NCI-H510A (cell line): ENCODE measurements at places on chromosomes 3 and 15.

- DNase-seq = no peak
Observed at GRCh38 chr3:169534439-169534838, 129.1 kb downstream of the MECOM start.

- no peak for DNase-seq
Observed at GRCh38 chr3:151439652-151440125, 21.2 kb downstream of the IGSF10 start.

- DNase-seq = no peak
Observed at GRCh38 chr3:178267158-178267844, 268.9 kb upstream of the KCNMB2 start.

DNA sequence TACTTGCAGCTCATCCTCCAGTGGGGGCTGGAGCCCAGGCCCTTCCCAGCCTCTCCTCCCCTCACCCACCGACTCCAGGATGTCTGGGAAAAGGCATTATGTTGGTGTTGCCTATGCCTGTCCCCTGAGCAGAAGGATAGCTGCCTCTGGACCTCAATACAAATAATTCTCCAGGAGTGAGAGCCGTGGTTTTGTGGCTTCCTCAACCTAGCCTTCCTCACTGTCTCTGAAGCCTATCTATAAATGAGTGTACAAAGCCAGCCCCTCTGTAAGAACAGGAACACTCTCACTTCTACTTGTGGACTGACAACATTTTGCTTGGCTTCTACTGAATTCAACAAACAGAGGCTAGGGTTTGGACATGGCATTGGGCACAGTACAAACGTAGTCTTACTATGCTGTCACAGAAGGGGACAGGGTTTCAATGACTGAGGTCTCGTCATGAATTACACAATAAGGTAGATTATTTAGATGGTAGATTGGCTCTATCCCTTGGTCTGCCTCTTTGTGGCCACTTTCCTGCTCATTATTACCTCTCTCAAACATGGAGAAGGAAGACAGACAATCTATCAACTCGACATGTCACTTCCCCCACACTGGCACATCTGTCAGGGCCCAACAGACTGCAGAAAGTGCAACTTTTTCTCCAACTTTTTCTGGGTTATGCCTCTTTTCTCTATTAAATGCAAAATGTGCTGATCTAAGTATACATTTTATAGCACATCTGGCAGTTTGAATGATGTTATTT is 82.8 kb upstream of the MEX3B start:
- no peak for DNase-seq

DNA sequence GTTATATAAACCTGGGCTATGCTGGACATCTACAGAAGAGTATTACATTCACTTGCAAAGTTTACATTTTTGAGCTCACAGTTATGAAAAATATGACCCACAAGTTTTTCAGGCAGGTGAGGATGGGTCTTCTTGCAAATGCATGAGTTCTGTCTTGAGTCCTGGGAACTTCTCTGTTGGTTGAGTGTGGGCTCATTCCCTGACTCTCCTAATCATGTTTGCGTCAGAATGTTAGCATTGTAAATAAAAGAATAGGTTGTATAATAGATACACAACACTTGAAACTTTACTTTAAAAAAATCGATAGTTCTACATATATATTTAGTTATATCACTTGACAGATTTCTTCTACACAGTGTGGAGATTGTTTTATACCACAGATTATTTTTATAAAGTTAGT is 7.2 kb upstream of the EXOG start:
- DNase-seq = no peak

- DNase-seq = no peak
Observed at GRCh38 chr3:25153561-25153960, 274.5 kb upstream of the RARB start.

DNA sequence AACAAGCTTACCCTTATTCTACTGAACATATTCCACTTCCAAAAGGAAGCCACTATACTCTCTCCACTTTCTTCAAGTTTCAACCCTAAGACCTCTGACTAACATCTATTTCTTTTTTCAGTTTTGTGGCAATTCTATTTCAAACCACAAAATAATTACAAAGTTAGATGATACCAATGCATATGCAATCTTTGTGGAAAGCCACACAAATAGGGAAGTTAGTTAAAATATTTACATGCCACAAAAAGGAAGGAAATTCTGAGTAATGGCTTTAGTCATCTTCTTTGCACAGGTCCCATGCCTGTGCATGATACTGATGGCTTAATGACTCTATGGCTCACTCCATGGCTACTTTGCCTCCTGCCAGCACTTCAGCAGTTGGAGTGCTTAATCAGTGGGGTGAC is 57.0 kb upstream of the MCTP2 start:
- DNase-seq = no peak

DNA sequence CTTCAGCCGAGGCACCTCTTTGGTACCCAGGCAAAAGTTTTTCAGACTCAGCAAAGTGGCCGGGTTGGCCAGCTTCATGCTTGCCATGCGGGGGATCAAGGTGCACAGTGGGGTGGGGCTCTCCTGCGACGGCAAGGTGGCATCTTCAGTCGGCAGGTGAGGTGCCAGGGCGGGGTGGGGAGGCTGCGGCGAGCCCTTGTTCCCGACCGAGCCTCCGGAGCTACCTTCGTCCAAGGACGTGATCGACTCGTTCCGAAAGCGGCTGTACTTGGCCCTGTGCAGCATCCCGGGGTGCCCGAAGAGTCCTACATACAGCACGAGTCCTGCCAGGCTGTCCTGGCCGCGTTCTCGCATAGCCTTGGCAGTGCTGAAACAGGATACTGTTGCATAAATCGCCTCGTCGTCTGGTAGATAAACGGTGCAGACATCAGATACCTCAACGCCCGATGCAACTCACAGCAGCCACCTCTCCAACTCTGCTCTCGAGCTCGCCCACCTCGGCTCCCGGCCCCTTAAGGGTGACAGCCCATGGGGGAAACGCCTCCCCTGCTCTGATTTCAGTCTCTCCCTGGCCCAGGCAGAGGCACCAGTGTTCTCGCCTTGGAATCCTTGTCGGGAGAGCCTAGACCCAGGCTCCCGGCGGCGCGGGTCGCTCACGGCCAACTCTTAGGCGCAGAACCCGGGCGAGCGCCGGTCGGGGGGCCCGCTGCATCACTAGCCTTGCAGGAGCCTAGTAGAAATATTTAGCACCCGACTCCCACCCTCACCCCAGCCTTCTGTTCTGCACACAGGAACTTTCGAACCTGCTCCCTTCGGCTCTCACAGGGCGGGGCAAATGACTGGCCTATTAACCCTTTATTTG is 826 bp downstream of the SHC4 start:
- no peak for DNase-seq

GRCh38 chr3:160870327-160870726 is 114.3 kb downstream of the PPM1L start:
- peak; percentile 4 for DNase-seq

DNA sequence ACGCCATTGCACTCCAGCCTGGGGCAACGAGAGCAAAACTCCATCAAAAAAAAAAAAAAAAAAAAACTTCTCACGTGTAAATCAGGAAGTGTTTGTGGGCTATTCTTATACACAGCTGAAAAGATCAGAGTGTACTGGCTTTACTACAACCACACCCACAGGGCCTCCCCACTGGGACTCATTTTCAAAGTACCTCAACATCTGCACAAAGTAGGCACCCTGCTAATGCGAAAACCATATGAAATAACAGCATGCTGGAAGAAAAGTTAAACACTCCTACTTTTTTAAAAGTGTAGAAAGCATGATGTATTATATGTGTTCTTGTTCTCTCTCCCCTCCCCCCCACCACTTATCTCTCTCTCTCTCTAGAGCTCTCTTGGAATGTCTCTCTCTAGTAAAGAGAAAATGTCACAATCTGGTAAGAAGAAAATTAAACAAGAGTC is 11.1 kb downstream of the UACA start:
- DNase-seq = no peak

DNA sequence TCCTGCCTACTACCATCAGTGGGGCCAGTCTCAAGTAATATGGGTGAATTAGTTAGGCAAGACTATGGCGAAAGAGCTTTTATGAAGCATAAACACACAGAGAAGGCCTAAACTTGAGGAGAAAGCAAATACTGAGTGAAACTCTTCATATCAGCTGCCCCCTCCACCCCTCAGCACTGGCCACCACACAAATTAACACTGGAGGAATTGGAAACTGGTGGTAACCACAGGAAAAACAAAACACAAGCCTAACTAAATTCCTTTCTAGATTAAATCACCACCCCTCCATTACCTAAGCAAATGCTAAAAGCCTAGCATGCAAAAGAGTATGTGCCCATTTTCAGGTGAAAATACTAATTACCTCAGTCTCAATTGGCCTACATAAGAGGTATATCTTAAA is 774.7 kb upstream of the NECTIN3 start:
- no peak for DNase-seq

GRCh38 chr3:3068358-3068881 is 41.8 kb downstream of the IL5RA start:
- DNase-seq = no peak

GRCh38 chr3:59243476-59243875 is 193.7 kb upstream of the CFAP20DC start:
- DNase-seq = no peak

GRCh38 chr3:13138833-13139145 is 65.6 kb upstream of the IQSEC1 start:
- no peak for DNase-seq

DNA sequence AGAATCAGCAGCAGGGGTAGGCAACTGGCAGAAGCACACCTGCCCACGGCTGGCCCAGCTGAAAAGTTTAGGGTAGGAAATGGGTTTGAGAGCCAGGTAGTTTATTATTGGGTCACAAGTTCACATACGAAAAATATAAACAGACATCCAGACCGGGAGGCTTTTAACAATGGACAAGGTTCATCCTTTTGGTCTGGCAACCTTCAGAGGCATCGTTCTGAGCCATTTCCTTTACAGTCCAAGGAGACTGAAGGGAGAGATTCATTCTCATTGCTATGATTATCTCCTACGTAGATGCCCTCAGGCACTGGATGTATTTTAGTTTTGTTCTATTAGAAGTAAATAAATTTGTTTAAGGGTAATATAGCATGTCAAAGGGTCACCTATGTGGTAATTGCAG is 248.0 kb upstream of the THBS1 start:
- no peak for DNase-seq

- no peak for DNase-seq
Observed at GRCh38 chr3:197137751-197138150, 108.1 kb upstream of the MELTF start.

- DNase-seq = no peak
Observed at GRCh38 chr3:177452831-177453450, 255.7 kb upstream of the TBL1XR1 start.

- DNase-seq = no peak
Observed at GRCh38 chr15:101542306-101543025, 53.0 kb upstream of the PCSK6 start.

DNA sequence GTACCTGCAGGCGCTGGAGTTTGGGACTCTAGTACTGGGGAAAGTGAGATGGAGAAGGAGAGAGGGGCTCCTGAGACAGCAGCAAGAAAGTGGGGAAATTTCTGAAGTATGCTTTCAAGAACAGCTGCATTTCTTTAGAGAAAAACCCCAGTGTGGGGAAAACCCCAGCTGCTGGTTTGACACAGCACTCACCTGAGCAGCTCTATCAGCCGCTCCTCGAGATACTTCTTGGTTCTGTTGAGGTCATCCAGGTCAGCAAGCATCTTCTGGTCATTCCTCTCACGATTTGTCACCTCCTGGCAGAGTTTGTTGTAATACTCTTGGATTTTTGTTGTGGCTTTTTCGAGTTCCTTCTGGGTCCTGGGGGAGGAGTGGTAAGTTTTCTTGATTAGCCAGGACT is 18.8 kb downstream of the CXCR6 start:
- DNase-seq = no peak

GRCh38 chr3:48926425-48927392 is 8.1 kb downstream of the ARIH2 start:
- DNase-seq = no peak

GRCh38 chr3:160099834-160100233 is 111.2 kb downstream of the IL12A start:
- DNase-seq = no peak

DNA sequence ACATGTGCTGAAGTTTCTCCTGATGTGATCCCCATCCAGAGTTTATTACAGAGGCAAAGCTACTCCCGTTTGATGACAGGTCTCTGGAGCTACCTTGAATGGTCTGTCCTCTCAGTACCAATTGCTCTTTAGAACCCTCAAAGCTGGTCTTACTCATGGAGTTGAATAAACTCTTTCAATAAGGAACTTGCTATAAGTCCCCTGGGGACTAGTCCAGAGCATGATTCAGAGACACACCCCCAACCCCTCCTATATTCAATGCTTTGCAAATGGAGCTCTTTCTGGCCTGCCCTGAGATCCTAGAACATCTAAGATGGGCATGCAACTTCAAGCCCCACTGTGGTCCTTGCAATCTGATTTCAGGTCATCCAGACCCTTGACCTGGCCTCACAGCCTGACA is 23.9 kb upstream of the TPM1 start:
- no peak for DNase-seq

DNA sequence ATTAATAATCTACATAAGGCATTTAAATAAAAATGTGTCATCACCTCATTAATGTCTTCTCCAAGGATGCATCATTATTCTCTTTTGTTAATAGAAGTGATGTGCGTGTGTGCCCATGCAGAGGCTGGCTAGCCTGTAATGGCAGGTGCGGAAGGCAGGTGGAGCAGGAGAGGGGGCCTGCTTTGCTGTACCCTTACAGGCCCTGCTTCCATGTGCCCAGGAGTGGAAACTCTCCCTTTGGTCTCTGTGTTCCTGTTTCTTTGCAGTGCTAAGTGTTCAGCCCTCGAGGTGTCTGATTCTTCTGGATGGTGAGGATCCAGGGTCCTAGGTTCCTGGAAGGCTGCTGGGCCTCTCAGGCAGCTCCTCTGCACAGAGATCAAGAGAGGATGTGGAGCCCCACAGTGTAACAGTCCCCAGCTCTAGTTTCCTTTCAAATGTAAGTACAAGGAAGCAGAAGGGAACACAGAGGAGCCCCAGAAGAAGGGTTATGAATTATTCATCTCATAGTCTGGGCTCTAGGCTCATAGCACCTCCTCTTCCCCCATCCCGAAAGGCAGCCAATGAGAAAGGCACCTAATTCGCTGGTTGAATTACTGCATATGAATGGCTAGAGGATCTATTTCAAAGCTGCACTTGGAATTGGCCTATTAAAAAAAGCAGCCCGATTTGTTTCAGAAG is 39.2 kb upstream of the AGBL1 start:
- DNase-seq = no peak

DNA sequence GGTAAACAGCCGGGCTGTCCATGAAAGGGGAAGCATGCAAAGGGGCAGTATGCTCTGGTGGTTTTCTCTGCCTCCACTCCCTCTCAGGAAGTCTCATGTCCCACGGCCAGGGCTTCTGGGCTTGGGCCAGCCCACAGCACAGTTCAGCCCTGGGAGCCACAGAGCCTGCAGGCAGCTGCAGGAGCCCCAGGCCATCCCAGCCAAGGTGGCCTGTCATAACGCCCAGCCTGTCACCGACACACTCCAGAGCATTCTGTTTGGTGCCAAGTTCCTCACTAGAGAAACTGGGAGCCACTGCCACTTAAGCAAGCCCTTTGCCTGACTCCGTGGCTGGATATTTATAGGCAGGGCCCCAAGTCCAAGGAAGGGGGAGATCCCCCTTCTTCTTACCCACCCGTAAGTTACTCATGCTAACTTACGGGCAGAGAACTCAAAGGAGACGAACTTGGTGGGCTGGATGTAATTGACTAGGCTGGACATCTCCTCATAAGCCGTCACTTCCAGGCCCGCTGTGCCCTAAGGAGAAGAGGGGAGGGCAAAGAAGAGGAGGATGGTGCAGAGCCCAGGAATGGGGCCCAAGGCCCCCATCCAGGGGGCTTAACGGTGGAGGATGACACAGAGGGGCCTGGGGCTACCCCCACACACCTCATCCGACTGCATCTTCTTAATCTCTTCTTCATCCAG is 11.7 kb downstream of the PLCB2 start:
- no peak for DNase-seq

- DNase-seq = no peak
Observed at GRCh38 chr3:153103406-153103945, 58.5 kb upstream of the RAP2B start.
